ENCODE measurements at places on chromosomes 3 and 15.

DNA sequence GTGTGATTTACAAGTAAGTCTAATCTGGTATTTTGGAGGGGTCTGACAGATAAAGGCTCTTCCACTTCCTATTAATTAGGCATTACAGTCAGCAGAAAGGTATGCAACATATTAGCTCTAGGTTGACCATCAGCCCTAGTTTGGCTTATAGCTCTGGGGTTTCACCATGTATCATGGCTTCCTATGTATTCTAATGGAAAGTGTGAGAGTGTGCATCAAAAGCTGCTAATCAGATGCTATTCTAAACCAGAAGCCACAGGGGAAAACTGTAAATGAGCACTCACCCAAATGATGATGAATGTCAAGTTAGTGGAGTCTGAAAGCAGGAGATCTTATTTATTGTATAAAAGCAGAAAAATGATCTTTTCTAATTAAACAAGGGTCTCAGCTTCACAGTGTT, 149.2 kb upstream of the MITF start:
- DNase-seq = no peak

GRCh38 chr3:137012097-137012501, 54.3 kb downstream of the IL20RB start:
- peak; percentile 56 for DNase-seq

DNA sequence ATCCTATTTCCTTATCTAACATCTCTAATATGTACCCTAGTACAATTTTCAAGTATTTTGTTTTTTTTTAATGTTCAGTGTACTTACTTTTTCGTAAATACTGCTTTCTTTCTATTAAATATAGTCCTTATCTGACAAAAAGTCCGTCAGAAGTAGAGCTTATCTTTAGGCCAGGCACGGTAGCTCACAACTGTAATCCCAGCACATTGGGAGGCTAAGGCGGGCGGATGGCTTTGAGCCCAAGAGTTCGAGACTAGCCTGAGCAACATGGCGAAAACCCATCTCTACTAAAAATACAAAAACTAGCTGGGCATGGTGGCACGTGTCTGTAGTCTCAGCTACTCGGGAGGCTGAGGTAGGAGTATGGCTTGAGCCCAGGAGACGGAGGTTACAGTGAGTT, 41.1 kb downstream of the USP3 start:
- DNase-seq = no peak

DNA sequence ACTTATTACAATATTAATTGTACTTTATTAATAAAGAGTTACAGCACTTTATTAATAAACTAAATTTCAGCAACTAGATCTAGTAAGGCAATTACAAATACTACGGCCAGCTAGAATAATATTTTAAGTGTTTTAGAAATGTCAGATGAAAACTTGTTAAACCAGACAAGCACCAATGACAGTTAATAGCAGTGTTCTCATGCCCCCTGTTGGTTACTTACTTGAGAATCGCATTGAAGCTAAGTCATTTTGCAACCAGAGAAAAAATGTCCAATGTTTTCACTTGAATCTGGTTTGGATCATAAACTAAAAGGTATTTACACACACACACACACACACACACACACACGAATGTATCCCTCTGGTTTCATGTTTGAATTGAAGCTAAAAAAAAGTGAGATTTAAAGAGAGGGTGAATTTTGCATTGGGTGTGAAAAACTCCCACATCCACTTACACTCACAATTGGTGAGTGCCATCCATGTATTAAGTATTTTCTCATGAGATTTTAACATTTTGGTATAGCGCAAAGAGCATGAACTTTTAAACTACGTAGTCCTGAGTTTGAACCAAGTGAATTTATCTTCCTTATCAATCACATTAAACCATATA, 347.7 kb downstream of the ZBBX start:
- peak; percentile 45 for DNase-seq

DNA sequence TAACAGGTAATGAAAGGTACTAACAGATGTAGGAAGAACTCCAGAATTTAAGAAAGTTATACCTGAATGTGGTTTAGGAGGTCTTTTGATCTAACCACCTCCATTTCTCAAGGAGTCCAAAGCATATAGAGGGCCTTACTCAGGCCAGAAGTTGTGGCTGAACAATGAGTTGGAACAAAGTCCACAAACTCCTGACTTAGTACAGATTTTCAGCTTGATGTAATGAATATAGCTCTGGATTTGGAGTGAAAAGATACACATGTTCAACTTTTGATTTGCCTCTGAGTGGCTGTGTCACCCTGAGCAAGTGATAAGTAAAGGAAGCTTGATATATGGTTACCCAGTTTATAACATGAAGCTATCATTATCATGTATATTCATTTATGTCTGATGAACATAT, 390.1 kb downstream of the LPP start:
- DNase-seq = no peak

GRCh38 chr15:79172032-79172481, 81.5 kb upstream of the RASGRF1 start:
- DNase-seq = no peak

- DNase-seq = no peak
These were observed 121.3 kb upstream of the ZNF717 start for GRCh38 chr3:75906555-75907112.

GRCh38 chr3:132722165-132723023, at the start of gene NPHP3:
Gene NPHP3, minus strand, starts transcription at chr3:132722409. Its CDS starts 54 bp downstream, at chr3:132722355.
- peak; percentile 98 for DNase-seq

GRCh38 chr3:59632760-59633573, 583.1 kb upstream of the CFAP20DC start:
- no peak for DNase-seq

DNA sequence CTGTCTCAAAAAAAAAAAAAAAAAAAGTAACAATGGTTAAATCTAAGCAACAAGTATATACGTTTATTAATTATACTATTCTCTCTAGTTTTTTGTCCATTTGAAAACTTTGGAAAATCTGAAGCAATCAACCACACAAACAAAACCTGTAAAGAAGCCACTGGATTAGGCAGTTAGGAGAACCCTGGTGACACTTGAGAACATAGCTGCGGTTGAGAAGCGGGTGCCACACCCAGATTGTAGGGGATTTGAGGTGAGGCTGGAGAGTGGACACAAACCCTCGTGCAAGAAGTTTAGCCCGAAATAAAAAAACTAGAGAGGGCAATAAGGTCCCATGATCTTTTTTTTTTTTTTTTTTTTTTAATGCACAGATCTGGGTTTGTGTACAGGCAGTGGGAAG, 25.9 kb upstream of the ZBTB38 start:
- no peak for DNase-seq

DNA sequence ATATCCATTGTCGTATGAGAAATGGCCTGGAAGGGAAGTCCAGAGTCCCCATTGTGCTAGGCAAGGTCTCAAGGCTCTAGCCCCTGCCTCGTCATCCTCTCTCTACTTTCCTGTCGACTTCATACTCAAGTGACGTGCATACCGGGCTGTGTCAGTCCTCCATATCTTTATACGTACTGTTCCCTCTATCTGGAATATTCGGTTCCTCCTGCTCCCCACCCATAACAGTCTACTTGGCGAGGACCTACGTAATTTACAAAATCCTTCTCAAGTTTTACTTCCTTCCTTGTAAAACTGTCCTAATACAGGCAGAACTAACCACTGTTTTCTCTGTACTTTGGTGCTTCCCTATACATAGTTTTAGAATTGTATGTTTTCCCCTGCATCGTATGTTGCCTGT, 2.2 kb upstream of the ALPK3 start:
- no peak for DNase-seq

GRCh38 chr3:57956119-57956832, 51.9 kb upstream of the FLNB start:
- peak; percentile 93 for DNase-seq

DNA sequence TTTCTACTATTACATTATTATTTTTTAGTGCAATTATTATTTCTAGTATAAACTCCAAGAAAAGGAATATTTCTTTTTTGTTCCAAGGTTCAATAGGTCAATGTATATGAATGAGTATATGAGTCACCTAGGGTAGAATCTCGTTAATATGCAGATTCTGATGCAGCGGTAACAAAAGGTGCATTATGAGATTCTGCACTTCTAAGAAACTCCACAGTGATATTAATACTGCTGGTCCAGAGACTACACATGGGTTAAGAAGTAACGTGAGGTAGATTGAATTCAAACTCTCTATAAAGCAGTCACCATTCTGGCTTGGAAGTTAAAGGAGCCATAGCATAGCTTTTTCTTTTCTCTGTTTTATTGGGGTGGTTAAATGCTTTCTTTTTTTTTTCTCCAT, 596.2 kb upstream of the TBL1XR1 start:
- DNase-seq = no peak
